Stimulated activated CD8-positive, alpha-beta memory T cell treated with anti-CD3 and anti-CD28 coated beads, Interleukin-7, amount 100 ng/mL, for 1 hour (primary cell): ENCODE measurements at places on chromosomes 12 and 14.

DNA sequence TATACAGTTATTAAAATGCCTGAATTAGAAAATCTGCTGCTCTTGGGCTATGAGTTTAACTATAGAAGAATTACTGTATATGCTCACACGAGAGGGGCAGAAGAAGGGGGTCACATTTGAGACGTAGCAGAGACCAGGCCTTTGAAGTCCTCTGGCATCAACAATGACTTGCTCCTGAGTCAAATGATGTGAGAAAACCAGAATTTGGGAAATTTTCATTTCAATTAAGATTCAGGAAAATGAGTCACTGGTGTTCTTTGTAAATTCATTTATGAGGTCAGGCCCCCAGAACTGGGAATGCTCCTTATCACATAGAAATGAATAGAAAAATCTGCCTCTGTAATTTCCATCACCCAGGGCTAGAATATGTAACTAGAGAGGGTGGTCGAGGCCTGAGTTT lies 92.9 kb downstream of the APAF1 start:
- DNase-seq, result no peak

DNA sequence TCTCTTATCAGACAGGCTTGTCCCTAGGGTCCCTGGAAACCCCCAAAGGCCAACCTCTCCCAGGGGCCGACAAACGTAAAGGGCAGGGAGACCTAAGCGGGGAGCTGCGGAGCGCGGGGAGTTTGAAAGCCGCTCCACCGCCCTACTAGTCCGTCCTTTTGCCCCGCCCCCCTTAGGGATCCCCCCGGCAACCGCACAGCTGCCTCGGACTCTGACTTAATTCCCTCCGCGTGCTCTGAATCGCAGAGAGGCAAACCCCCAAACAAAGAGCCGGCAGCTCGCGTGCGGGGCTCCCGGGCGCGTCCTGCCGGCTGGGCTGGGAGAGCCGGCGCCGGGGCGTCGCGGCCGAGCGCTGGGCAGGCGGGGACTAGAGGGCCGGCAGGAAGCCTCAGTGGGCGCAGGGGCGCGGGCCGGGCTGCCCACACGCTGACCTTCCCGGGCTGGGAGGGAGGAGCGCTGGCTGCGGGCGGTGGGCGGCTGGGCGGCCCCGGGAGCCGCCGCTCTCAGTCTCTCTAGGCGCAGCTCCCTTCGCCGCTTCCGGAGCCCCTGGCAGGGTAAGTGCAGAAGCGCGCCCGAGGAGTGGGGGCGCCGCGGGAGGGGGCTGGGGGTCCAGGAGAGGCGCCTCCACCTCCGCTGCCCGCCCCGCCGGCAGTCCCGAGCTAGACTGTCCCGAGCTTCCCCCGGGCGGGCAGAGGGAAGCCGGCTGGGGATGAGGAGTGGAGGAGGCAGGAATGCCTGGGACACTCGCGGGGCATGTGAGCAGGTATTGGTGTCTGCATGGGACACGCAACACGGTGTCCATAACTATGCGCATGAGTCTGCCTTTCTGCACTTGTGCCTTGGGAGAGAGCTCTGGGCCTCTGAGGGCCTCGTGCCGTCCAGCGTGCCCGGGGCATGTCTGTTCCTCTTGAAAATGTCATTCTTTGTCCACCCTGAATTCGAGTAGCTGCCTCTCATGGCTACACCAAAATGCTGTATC lies at the start of gene TSPAN11:
TSS of gene TSPAN11 (plus strand) at position 506 of the 979 bp plus-strand sequence. CDS start 27,244 bp downstream, outside the sequence.
- no peak for DNase-seq

GRCh38 chr12:6790496-6791150 lies 1.3 kb downstream of the CD4 start:
- no peak for DNase-seq

DNA sequence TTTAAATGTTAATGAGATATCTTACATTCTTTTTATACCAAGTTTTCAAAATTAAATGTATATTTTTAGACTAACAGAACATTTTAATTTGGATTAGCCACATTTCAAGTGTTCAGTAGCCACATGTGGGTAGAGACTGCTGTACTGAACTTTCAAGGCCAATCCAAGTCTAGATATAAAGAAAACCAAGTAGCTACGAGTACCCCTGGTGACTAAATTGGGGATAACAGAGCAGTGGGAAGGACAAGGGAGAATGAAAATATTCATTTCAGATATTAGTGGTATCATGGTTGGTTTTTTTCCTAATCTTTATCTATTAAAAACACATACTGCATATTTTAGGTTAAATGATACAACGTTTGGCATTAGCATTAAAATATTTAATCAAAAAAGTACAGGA lies 69.4 kb upstream of the RHOJ start:
- DNase-seq, result no peak

DNA sequence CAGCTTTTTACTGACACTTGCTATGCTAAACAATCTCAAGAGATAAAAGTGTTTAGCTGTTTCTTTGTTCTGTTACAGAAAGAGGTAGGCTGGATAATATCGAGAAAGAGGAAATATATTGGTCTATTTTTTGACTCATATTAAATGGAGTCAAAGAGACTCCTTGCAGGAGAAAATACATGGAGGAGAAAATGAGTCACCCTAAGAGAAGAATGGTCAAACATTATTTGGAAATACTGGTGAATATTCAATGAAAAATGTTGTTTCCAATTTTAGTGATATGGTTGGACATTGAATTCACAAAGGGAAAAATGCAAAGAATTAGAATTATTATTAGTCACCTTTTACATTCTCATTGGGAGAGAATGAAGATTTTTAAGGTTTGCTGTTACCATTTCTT lies 3.2 kb downstream of the KCNJ8 start:
- DNase-seq, result no peak

GRCh38 chr12:466762-467161 lies 7.0 kb downstream of the B4GALNT3 start:
- DNase-seq, result no peak

GRCh38 chr12:117580718-117581062 lies 219.3 kb upstream of the NOS1 start:
- DNase-seq, result no peak
